ENCODE measurements at places on chromosomes 2 and 18. TPM values are rescaled to one million over a fixed set of nuclear protein-coding genes. Genes with fewer than 3 reads are reported as not detected.

The NETO1 gene
- 0.62 TPM for total RNA-seq

The SKOR2 gene
- total RNA-seq, result not detected

The OTOS gene
- not detected for total RNA-seq

The KCNS3 gene
- total RNA-seq, result 3.1 TPM

GRCh38 chr18:25239581-25240419, 112.2 kb downstream of the ZNF521 start:
- DNase-seq, result no peak

- DNase-seq, result no peak
Observed at GRCh38 chr2:25453199-25453905, 111.6 kb upstream of the DNMT3A start.

DNA sequence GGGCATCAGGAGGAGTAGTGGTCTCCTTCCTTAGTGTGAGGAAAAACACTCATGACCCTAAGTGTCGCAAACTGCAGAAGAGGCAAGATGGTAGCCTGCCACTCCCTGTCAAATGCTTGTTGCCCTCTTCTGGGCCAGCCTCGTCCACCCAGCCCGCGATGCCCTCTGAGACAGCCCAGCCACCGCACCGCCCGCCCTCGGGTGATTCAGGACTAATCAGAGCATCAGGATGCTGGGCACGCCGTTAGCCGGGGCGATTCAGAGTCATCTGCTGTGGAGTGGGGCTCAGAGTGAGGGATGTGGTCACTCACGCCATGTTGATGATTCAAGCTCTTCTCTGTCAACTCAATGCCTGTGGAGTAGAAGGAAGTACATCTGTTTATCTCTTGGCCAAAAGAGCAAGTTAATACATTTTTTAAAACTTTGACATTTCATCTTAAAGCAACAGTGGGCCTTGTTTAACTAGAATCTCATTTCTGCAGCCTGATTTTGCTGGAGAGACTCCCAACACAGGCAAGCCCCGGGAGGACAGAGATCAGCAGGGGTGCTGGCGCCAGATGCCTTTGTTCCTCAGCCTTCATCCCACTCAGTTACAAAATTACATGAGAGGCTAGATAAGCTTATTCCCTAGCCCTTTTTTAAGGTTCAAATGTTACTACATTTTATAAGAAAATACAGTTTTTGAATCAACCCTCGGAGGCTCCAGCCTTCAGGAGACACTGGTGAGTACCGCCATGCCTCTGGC, 79.0 kb downstream of the TMEM18 start:
- no peak for DNase-seq

DNA sequence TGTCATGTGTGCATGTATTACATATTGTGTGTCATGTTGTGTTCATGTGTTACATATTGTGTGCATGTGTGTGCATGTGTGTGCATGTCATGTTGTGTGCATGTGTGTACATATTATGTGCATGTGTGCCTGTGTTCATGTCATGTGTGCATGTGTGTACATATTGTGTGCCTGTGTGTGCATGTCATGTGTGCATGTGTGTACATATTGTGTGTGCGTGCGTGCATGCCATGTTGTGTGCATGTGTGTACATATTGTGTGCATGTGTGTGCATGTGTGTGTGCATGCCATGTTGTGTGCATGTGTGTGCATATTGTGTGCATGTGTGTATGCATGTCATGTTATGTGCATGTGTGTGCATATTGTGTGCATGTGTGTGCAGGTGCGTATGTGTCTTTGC, 267.1 kb downstream of the EIPR1 start:
- no peak for DNase-seq

DNA sequence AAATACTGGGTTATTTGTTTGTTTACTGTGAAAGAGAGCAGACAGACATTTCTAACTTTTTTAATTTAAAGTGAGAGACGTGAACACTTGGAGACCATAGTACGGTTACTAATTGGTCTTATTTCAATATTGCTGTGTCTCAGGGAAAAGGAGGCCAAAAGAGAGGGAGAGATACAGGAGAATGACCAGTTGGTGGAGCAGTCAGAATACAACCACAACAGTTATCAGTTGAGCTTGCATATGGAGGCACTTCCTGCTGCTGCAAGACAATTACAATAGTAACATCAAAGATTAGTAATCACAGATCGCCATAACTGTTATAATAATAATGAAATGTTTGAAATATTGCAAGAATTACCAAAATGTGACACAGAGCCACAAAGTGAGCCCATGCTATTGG, 58.2 kb downstream of the TWSG1 start:
- no peak for DNase-seq

GRCh38 chr2:240733803-240734495, 42.3 kb downstream of the AQP12A start:
- no peak for DNase-seq

- no peak for DNase-seq
Observed at GRCh38 chr2:128172191-128172590, 81.2 kb downstream of the UGGT1 start.

- DNase-seq, result peak; percentile 78
Observed at GRCh38 chr2:74461187-74462053, 3.2 kb downstream of the WBP1 start.

DNA sequence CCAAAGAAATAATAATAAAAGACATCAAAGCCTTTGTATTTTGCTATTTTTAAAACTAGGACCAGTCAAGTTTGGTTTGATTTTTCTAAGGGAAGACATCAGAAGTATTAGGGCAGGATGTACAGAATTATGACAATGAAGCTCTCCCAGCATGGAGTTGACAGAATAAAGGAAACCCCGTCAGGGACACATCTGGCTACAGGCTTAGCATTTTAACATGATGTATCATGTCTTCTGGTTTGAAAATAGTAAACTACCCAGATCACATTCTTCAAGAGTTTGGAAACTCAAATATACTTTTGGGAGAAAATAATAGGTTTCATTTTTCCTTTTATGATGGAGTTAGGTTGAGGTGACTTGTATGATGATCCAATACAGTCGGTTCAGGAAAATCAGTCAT, 552.0 kb upstream of the CDH2 start:
- DNase-seq, result no peak

- no peak for DNase-seq
Observed at GRCh38 chr18:59833785-59834184, 66.0 kb upstream of the PMAIP1 start.

GRCh38 chr2:61537277-61537949, 743 bp downstream of the XPO1 start:
- peak; percentile 84 for DNase-seq

DNA sequence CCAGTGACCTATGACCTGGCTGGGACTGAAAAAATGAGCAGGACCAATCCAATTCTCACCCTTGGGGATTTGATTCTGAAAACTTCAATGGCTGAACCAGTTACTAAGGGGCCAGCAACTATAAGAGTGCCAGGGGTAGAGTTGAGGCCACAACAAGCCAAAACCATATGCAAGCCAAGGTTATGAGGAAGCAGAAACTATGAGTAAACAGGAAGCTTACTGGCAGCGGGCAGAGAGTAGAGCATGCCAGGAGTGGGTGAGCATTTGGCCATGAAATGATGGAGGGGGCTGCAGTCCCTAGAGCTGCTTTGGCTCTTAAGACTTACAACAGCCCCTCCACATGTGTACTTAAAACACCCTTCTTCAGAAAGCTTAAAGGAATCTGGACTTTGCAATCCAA, 82.4 kb downstream of the RBMS1 start:
- DNase-seq, result no peak

DNA sequence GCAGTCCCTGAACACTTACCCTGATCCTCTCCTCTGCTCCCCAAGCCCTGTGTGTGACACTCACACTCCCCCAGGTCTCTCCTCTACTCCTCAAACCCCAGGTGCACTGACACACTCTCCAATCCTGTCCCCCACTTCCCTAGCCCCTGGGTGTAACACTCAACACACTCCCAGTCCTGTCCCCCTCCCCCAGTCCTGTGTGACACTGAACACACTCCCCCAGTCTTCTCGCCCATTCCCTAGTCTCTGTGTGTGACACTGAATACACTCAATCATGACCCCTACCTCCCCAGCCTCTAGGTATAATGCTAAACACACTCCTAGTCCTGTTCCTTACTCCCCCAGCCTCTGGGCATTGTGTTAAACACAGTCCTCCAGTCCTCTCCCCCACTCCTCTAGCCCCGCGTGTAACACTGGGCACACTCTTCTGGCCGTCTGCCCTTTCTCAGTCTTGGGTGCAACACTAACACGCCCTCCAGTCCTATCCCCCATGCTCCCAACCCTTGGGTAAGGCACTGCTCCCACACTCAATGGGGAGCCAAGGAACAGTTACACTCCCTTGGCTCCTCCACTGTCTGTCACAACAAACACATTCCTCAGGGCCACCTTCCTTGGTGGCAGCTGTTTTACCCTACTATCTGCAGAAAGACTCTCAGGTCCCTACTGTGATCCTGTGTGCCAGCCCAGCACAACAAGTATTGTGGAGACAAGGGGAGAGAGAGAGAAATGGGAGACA, 82.5 kb upstream of the PKDCC start:
- DNase-seq, result no peak
